ENCODE measurements at places on chromosomes 11 and 22. TPM values are rescaled to one million over a fixed set of nuclear protein-coding genes. Genes with fewer than 3 reads are reported as not detected.

PIM3 gene
- 86.3 TPM for total RNA-seq

CARNS1 gene
- total RNA-seq = not detected

ALDH3B2 gene
- total RNA-seq = 2.9 TPM

DNA sequence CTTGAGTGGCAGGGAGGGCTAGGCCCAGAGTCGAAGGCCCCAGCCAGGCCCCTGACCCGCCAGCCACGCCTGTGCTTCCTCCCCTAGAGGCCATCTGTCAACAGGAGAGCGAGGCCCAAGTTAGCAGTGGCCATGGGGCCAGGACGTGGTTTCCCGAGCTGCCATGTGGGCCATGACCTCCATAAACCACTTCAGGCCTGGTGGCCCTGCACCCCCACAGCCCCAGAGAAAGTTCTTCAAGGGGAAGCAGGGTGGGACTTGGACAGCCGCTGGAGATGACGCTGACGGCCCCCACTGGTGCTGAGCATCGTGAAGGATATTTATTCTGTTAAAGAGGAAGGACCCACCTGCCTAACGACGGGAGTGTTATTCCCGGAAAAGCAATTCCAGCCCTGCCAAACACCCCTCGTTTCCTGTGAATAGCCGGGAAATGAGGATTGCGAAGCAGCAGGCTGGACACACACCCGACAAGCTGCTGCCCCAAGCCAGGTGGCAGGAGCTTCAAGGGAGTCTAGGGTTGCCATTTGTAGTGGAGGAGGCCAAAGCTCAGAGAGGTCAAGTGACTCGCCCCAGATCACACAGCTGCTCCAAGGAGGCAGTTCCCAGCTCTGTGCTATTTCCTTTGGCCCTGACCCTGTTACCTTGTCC, 12.8 kb downstream of the PRR5 start:
- no peak for DNase-seq

DNA sequence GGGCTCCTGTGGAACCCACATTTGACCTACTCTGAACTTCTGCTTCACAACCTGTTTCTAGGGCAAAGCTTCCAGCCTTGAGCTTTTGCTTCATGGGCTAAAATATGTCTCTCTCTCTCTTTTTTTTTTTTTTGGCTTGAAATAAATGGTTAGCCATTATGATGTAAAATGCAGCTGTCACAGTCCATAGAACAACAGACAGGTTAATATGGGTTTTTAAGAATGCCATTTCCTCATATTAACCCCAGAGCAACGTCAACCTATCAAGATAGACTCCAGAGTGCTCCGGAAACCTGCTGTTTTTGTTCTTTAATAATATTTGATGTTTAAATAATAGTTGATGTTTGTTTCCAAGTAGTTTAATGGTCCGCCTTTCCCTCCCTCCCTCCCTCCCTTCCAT, 285.6 kb downstream of the TENM4 start:
- DNase-seq = no peak
